ENCODE measurements at places on chromosomes 11 and 22.

DNA sequence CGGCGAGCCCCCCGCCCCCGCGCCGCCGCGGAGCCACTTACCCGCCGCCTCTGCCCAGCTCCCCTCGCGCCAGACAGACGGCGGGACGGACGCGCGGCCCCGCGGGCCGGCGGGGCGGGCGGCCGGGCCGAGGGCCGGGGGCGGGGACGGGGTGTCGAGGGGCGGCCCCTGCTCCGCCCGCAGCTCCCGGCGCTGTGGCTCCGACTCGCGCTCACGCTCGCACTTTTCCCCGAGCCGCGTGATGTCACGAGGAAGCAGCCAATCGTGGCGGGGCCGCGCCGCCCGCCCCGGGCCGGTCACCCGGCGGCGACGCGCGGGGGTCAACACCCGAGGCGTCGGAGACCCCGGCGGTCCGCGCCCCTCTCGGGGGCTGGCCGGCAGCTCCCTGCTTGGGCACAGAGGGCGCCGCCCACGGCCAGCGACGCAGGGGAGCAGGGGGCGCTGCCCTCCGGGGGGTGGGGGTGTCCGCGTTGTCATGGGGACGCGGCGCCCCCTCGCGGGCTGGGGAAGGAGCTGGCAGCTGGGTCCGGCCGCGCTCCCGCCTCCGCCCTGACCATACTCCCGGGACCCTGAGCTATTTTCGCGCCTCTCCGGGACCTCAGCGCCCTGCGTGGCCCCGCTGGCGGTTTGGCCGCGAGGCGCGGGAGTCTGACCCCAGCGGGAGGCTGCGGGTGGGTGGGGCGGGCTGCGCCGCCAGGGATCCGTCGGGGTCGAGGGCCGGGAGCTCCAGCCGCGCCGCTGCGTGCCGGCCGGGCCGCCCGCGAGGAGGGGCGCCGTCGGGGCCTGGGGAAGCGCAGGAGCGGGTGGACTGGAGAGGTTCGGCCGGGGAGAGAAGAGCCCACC, at the start of gene CHRM4:
Gene CHRM4, minus strand, starts transcription at position 199 of the 843 bp plus-strand sequence. CDS start 5,219 bp downstream, outside the sequence.
- DNase-seq, result peak; percentile 77

DNA sequence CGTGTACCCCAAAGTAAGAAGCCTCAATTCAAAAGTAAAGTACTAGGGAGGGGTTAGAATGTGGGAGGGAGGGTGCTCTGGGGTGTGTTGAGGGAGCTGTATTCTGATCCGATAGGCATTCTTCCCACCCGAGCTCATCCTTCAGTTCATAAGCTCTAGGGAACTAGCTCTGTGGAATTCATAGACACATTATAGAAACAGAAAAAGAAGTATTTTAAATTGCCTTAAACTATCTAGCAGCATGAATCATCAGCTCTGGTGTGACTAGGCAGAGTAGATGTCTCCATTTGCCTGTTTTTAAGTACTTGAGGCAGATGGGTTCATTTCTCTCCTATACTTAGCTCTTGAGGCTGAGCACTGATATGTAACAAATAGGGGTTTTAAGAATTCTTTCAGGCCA, 7.3 kb upstream of the SGSM3 start:
- no peak for DNase-seq

- DNase-seq, result no peak
These were observed 120.5 kb downstream of the BBOX1 start for GRCh38 chr11:27161071-27161470.

DNA sequence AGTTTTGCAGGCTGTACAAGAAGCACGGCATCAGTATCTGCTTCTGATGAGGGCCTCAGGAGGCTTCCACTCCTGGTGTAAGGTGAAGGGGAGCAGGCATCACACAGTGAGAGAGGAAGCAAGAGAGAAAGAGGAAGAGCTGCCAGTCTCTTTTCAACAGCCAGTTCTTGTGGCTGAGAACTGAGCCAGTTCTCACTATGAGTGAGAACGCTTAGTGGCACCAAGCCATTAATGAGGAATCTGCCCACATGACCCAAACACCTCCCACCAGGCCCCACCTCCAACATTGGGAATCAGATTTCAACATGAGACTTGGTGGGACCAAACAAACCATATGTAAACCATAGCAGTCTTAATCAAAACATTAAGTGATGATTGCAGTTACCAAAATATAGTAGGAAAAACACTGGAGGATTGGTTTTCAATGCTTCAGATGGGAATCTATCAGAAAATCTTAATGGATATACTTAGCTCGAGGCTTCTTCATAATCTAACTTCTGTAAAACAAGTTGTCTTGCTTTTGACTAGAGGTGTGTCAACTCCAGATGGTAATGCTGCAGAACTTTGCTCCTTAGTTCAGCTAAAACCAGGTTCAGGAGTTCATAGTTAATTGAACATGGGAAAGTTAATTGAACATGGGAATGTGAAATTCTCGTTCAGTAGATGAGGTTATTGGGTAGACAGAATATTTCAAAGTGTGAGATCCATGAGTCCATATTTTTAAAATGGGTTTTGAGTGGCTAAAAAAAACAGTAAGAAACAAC, 12.2 kb downstream of the FAR1 start:
- DNase-seq, result peak; percentile 57

DNA sequence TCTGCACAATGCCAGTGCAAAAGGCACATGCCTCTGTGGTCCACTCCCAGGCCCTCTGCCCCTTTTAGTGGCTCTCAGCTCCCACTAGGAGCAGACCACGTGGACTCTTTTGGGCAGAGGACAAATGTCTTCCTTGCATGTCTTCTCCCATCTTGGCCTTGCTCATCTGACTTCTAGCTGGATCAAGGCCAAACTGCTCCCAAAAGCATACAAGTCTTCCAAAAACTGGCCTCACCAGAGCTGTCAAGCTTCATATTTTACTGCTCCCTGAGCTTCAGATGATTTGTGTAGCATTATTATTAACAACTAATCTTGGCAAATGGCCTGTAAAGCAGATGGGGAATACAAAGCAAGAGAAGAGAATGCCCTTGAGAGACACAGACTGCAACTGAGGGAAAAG, 6.9 kb downstream of the SMPD1 start:
- no peak for DNase-seq

DNA sequence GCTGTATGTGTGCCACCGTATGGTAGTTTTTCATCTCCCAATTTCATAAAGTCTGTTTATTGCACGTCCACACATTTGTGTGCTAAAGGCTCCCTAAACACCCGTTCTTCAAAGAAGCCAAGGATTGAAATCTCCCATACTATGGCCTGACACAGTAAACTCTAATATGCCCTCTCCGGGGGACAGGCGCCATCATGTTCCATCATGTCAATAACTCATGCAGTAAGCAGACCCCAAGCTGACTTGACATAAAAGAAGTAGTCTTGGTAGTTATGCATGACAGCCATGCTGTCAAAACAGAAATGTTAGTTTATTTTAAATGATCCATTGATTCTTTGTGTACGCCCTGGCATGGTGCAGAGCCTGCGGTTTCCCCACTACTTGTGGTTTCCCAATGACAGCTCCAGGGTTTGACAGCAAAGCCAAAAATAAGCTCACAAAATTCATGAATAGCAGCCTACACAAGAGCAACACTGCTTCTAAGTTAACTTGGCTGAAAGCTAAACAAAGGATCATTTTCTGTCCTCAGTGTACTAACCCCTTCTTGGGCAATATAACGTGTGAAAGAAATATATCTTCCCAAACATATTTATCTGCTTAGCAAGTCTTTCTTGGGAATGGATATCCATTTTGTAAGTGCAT, 56.5 kb upstream of the CABP7 start:
- no peak for DNase-seq

GRCh38 chr11:80819271-80819670, 1378.4 kb upstream of the TENM4 start:
- DNase-seq, result no peak

DNA sequence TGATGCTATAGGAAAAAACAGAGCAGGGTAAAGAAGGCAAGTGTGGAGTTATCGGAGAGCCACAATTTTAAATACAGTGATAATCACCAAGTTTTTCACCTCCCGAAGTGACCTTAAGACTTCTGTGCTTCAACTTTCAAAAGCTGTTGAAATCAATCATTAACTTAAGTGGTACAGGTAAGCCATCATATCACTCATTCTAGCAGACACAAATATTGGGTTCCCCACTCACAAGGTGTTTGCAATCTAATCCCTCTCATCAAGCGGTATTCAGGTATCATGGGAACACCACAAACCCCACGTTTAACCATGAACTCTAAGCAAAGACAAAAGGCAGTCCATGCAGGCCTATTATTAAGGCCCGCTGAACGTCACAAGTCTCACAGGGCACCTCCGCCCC, 26.8 kb downstream of the LARGE1 start:
- no peak for DNase-seq

DNA sequence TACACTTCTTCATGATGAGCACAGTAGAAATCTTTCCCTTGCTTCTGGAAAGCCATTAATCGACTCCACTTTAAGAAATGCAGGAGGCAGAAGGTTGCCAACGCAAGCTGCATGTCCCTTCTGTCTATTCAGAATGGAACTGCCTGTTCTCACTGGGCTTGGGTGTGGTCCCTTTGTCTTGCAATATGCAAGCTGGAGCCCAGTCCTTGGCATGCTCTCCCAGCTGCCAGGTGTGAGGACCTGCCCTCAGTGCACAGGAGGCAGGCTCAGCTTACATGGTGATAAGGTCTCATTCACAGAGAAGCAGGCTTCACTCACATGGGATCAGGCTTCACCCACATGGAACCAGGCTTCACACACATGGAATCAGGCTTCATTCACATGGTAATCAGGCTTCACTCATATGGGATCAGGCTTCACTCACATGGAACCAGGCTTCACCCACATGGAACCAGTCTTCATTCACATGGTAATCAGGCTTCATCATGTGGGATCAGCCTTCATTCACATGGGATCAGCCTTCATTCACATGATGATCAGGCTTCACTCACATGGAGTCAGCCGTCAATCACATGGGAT, 59.2 kb upstream of the USP47 start:
- DNase-seq, result no peak

Measured in Karpas-422 (cell line).